ENCODE measurements at places on chromosomes 2 and 18.
A peak's percentile ranks its signal among the peaks of the same experiment; 100 is the strongest.

- no peak for DNase-seq
Observed at GRCh38 chr18:63284827-63285733, 34.5 kb downstream of the BCL2 start.

GRCh38 chr18:13268158-13269012, 49.8 kb downstream of the LDLRAD4 start:
- DNase-seq, result no peak

GRCh38 chr2:148102641-148103040, 81.8 kb downstream of the MBD5 start:
- no peak for DNase-seq

GRCh38 chr2:36214691-36215090, 140.9 kb upstream of the CRIM1 start:
- DNase-seq, result no peak

- DNase-seq, result peak; percentile 60
Observed at GRCh38 chr2:98730707-98731040, 258 bp downstream of the MGAT4A start.

DNA sequence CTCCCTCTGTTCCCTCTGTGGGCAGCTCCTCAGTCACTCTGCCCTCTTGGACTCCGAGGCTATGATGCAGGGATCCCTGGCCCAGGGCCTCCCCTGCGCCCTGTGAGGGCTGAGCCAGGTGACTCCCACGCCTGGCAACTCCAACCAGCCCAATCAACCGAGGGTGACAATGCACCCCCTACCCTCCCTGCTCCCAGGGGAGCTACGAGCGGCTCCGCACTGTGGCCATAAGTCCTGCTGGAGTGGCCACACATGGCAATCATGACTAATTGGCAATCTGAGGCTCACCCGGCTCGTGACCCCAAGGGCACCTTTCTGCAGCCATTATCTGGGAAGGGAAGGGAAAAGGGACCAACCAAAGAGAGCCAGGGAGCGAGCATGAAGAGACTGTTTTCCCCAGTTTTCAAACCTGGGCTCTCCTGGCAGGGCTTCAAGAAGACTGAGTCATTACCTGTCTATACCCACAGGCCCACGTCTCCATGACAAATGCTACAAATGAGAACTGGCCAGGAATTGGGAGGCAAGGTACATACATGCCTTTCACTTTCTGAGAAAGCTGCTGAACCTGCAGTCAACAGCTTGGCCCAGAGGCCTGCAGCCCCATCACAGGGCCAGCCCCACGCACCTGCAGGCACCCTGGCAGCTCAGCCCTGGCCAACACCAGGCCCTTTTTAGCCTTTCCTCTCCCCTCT, 45.1 kb downstream of the RPL31 start:
- no peak for DNase-seq

DNA sequence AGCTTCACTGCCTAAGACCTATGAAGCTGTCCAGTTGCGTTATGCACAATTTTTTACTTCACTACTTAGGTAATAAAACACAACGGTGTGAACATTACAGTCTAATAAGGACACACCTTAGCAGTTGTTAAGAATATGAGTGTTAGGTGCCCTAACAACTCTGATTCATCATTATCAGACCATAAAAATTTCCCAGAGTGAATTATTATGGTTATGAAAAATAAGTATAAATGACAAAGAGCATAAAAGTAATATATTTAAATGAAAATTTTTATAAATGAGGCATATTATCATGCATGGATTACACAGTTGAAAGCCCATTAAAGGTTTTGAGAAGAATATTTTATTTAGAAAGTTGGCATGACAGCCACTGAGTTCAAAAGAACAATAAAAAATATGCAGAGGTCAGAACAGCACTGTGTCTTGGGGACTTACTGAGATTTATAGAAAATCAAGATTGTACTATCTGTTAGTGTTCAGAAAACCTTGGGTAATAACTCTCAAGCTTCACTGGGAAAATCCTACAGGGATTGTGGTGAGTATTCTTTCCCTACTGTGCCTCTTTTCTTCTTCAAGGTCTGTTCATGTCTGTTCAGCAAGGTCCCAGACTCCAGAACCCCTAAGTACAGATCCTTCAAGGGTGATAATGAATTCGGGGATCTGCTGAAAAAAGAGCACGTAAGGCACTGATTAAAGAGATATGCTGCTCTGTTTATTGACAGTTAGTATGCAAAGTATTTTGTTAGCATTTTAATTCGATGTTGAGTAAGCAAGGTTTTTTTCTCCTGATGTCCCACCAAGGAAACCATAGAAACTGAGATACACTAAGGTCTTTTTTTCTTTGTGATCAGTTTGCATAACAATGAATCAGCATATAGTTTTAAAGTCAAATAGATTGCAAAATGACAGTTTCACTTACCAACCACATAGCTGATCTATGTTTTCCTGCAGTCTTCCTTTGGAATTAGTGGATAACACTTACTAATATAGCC, 250.0 kb downstream of the DSEL start:
- no peak for DNase-seq

GRCh38 chr2:1518867-1519530, 105.7 kb downstream of the TPO start:
- DNase-seq, result no peak

DNA sequence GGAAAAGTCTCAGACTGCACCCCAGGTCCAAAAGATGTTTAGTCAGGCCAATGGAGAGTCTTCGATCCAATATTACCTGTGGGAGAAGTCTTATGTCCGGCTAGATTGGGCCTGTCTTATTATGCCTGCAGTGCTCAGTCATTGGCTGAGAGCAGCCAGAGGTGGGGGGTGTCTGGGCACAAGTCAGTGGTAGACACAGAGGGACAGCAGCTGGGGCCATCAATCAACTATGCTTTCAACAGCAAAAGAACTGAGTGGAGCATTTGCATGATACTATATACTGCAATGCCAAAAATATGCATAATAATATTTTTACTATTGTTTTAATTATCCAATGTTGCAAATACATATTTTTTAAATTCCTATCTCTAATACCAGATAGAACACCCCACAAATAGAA, 298.6 kb upstream of the CDH20 start:
- no peak for DNase-seq

DNA sequence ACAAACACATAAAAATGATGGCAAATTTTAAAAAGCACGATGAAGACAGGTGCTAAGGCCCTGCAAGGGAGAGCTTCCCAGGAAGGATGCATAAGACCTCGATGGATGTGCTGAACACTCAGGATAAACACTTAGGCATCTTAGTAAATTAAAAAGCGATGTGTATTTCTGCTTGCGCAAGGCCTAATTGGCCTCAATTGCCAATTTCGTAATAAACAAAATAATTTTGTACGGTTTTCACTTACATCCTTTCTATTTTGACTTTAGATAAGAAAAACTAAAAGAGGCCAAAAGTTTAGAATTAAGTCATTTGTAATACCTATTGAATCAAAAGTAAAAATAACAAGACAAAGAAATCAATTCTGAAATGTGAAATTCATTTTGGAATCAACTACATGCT, 189.1 kb downstream of the TCF4 start:
- DNase-seq, result no peak

- no peak for DNase-seq
Observed at GRCh38 chr2:211204456-211204855, 648.1 kb downstream of the CPS1 start.

DNA sequence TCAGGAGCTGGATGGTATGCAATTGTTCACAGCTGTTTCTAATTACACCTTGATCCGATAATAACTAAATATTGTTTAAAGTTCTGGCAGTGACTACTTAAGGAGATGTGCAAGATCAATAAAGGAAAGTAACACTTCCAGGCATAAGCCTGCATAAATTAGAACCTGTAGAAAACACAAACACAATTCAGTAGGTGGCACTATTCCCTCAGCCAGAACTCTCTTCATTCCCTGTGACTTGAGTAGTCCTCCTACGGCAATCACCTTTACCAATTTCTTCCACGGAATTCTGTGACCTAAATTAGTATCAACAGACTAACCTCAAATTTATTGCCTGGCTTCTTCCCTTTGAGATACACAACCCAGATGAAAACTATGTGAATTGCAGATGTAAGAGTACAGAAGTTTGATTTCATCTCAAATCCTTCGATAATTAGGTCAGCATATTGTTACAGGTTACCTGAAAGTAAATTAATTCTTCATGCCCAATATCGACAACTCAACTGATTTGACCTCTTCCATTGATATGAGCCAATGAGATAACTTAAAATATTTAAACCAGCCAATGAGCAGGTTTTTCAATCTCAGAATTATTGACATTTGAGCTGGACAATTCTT, 137.8 kb downstream of the PID1 start:
- no peak for DNase-seq

DNA sequence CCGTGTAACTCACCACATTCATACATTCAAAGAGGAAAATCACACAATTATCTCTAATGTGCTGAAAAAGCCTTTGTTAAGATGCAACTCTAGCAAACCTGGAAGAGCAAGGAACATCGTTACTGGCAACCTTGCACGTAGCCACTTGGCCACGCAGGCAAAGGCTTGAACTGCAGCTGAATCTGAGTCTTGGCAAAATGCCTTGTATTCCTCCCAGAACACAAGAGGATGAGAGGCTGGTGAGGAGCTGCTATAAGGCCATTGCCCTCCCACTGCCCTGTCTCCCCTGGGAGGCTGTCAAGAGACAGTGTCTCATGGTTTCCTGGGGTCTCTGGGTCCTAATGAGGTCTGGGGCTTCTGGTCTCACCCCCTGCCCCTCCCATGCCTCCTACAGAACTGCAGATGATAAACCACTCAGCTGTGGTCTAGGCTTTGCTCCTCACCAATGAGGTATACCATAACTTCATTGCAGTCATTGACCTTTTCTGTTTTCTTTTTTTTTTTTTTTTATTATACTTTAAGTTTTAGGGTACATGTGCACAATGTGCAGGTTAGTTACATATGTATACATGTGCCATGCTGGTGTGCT, 141.4 kb downstream of the SPP2 start:
- DNase-seq, result no peak

Measured in GM18507 (cell line).